ENCODE measurements at places on chromosomes 3 and 15.
A peak's percentile ranks its signal among the peaks of the same experiment; 100 is the strongest.

DNA sequence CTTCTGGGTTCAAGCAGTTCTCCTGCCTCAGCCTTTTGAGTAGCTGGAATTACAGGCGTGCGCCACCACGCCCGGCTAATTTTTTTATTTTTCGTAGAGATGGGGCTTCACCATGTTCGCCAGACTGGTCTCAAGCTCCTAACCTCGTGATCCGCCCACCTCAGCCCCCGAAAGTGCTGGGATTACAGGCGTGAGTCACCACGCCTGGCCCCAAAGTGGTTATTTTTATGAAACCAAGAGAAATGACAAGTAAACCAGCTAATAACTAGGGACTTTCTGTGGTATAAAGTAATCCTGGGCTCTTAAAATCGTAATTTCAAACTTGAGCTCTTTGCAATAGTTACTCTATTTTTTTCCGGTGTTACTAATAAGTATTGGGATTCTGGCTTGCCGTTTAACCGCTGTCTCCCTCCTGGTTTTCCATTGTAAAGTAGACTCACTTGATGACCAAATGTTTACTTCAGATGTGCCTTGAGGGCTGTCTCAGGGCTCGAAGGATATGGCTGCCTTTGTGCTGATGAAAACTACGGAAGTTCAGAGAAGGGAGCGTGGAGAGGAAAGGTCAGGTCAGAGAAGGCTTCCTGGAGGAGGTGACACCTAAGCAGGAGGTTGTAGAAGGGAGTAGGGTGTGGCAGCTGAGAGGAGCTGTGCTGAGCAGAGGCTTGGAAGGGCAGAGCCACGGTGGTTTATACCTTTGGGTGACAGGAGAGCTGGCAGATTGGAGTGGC is 4.2 kb downstream of the ZSCAN2 start:
- DNase-seq: no peak

GRCh38 chr3:45994419-45995235 is 997 bp downstream of the FYCO1 start:
- DNase-seq: peak; percentile 60

DNA sequence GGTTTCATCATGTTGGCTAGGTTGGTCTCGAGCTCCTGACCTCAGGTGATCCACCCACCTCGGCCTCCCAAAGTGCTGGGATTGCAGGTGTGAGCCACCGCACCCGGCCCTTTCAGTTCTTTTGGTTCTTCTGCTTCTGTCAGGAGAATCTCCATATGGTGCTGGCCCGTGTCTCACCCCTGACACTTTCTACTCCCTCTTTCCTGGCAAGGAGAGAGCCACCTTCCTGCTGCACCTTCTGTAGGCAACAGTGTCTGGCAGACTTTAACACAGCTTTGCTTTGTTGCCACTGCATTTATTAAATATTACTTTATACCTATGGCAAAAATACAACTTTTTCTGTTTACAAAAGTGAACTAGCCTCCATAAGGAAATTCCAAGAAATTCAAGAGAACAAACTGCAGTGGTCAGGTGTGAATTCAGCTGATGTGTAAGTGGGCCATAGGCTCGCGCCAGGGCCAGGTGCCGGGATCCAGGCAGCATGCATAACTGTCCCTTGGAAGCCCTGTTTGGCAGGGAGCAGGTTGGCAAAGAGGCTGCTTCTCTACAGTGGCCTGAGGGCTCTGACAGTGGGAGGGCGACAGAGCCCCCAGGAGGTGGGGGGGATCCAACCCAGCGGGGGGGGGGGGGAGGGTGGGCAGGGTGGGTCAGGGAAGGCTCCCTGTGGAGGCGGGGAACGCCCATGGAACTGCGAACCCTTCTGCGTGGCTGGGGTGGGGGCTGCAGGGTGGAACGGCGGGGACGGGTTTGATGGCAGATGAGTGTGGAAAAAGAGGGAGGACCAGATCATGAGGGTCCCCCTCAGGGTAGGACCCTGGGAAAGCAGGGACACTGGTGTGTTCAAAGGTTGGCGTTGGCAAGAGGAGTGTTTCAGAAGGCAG is 21.1 kb downstream of the CTSH start:
- no peak for DNase-seq

GRCh38 chr3:177351206-177351605 is 153.9 kb upstream of the TBL1XR1 start:
- no peak for DNase-seq

- no peak for DNase-seq
Observed at GRCh38 chr3:167095976-167096375, 284.1 kb downstream of the ZBBX start.

GRCh38 chr3:169813757-169814517 is 1.2 kb upstream of the LRRC34 start:
- DNase-seq: peak; percentile 71

- DNase-seq: no peak
Observed at GRCh38 chr15:52546031-52546751, 17.5 kb upstream of the MYO5A start.

- DNase-seq: no peak
Observed at GRCh38 chr3:85726241-85726640, 767.5 kb downstream of the CADM2 start.

GRCh38 chr3:11668243-11669235 is 24.8 kb upstream of the VGLL4 start:
- DNase-seq: no peak

DNA sequence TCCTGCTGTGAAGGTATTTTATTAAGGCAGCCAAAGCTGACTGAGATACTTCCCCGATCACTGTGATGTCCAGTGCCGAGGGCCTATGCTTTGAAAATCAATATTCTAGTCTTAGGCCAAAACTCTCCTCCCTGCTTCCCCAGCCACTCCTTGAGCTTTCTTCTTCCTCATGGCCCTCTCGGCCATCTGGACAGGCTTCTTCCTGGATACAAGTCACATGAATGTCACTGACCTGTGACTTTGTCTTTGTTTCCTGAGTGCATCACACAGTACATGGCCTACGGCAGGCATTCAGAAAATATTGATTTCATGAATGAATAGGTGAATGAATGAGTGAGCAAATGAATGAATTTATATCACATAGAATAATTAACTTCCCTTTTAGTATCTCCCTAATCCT is 24.6 kb upstream of the HES1 start:
- DNase-seq: no peak

- no peak for DNase-seq
Observed at GRCh38 chr15:45023659-45024225, 747 bp downstream of the SORD start.

- DNase-seq: no peak
Observed at GRCh38 chr3:140433431-140433830, 244.4 kb upstream of the TRIM42 start.

GRCh38 chr3:11719406-11720303 is 75.9 kb upstream of the VGLL4 start:
- DNase-seq: peak; percentile 73

- no peak for DNase-seq
Observed at GRCh38 chr15:66878761-66879160, 176.7 kb downstream of the SMAD6 start.

DNA sequence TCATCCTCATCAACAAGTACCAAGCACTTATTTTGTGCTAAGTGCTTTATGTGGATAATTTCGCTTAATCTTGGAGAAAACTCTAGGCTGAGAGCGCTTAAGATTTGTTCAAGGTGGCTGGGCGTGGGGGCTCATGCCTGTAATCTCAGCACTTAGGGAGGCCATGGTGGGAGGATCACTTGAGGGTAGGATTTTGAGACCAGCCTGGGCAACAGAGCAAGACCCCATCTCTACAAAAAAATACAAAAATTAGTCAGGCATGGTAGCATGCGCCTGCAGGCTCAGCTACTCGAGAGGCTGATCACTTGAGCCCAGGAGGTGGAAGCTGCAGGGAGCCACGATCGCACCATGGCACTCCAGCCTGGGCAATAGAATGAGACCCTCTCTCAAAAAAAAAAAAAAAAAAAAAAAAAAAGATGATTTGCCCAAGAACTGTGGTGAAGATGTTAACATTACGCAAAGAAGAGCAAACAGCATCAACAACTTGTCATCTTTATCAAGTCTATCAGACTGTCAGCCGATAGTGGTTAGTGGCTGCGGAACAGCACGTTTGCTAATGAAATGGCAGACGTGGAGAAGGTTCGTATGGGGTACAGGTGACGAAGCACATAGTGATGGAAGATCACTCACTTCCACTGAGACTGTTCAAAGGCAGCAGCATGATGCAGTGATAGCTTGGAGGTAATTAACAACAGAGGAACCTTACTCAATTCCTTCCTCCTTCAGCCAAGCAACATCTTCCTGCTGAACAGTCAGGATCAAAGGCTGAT is 27.7 kb downstream of the NRROS start:
- DNase-seq: no peak

DNA sequence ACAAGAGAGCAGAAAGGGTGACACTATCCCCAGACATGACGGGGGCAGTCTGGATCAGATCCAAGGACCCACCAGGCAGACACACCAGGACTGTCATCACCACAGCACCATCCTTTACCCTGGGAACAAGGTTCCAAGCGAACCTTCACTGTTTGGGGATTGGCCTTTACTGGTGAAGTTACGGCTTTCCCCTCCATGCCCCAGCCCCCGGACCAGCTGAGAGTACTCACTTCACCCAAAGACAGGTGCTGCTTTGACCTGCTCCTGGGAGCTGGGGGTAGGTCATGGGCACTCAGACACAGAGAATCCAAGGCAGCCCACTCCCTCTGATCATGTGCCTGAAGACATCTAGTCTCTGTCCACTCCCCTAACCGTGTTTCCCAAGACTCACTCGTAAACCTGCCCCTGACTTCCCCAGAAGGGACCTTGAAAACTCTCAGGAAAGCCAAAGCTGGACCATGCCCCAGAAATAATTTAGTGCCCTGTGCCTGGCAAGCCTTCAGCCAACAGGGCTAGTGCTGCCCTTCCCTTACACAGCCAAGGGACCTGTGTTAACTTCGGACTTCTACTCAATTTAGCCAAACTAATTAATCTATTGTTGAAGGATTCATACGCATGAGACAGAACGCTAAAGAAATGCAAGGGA is 2.8 kb downstream of the RRP9 start:
- DNase-seq: no peak

DNA sequence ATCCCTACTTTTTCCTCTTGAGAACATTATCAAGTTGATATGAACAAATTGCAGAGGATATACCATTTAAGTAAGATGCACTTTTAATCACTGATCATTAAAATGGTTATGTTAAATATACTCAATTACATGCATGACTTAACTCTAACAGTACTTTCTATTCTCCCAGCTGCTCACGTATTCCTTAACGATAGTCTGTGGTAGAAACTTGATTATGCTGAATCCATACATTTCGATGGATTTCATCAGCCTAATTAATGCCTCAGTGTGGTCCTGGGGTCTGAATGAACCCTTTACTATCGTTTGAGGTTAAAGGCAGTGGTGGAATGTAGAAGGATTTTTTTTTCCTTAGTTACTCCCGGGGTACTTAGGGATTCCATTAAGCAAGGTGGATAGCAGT is 18.6 kb downstream of the SOX2 start:
- no peak for DNase-seq

DNA sequence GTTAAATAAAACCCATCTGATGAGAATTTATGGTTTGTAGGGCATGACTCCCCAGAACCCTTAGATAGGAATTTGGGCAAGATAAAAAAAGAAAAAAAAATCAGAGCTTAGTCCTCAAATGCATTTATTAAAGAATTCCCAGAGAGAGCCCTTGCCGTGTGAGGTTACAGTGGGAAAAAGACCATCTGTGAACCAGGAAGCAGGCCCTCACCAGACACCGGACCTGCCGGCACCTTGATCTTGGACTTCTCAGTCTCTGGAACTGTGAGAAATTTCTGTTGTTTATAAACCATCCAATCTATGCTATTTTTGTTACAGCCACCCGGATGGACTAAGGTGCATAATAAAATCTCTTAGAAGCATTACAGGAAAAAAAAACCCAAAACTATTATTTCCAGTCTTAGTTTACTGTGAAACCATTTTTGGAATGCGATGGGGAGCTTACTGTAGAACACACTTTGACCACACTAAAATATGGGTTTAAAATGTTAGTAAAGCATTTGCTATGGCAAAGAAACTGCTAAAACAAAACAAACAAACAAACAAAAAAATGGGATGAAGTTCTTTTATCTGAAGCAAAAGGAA is 72.2 kb downstream of the LEKR1 start:
- no peak for DNase-seq

GRCh38 chr3:174295306-174296092 is 563.6 kb upstream of the NAALADL2 start:
- DNase-seq: no peak

DNA sequence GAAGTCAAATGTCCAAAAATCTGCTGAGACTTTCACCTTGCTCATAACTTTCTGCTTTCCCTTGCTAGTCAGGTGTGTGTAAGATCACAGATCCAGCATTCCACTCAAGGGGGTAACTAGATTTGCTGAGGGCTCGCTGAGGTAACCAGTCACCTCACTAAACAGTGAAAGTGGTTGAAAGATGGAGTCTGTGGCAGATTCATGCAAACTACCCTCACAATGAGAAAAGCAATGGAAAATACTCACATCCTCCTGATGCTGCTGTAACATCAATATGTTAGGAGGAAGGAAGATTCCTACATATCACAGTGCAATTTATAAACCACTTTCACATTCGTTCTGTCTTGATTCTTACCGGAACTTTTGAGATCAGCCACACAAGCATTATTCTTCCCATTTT is 174.3 kb upstream of the BCL6 start:
- no peak for DNase-seq

GRCh38 chr3:152198665-152199064 is 70.1 kb upstream of the MBNL1 start:
- no peak for DNase-seq

GRCh38 chr15:25182736-25183445 is 228.1 kb downstream of the SNRPN start:
- DNase-seq: no peak

- no peak for DNase-seq
Observed at GRCh38 chr3:189488241-189488767, 142.9 kb upstream of the TP63 start.

- no peak for DNase-seq
Observed at GRCh38 chr3:88542916-88543315, 393.2 kb downstream of the C3orf38 start.

DNA sequence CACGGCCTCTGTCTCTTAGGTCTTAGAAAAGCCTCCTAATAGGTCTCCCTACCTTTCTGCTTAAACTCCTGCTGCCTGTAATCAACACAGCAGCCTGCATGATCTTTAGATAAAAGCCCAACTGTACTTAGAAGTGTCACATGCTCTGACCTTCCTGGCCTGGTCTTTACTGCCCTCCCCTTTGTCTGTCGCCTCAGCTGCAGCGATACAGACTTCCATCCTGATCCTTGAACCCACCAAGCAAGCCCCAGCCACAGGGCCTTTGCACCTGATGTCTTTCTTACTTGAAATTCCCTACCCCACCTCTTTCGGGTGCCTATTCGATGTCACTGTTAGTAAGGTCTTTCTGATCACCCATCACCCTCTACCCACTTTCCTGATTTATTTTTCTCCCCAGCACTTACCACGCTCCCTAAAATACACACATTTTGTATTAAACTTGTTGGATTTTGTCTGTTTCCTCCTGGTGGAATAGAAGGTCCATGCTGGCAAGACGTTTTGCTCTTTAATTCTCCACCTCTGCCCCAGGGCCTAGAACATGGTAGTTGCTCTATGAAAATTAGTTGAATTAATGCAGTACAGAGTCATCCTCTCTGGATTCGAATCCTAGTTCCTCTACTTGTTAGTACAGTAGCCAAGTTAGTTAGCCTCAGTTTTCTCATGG is 51.1 kb downstream of the AQP9 start:
- DNase-seq: no peak
